ENCODE measurements at places on chromosomes 6 and 20. TPM values are rescaled to one million over a fixed set of nuclear protein-coding genes. Genes with fewer than 3 reads are reported as not detected.

- no peak for DNase-seq
- H3K4me1 ChIP-seq = no peaks in the 10 kb centered on the region
- no peaks in the 10 kb centered on the region for H3K36me3 ChIP-seq
- no peaks in the 10 kb centered on the region for H3K27me3 ChIP-seq
- H3K4me3 ChIP-seq = no peak overlapping the region
Measured at GRCh38 chr6:104728448-104728847, 131.3 kb downstream of the HACE1 start.

GRCh38 chr6:145689529-145689928, 45.8 kb downstream of the EPM2A start:
- H3K4me3 ChIP-seq = no peak overlapping the region
- H3K36me3 ChIP-seq = no peaks in the 10 kb centered on the region
- DNase-seq = no peak
- no peaks in the 10 kb centered on the region for H3K27me3 ChIP-seq

DNA sequence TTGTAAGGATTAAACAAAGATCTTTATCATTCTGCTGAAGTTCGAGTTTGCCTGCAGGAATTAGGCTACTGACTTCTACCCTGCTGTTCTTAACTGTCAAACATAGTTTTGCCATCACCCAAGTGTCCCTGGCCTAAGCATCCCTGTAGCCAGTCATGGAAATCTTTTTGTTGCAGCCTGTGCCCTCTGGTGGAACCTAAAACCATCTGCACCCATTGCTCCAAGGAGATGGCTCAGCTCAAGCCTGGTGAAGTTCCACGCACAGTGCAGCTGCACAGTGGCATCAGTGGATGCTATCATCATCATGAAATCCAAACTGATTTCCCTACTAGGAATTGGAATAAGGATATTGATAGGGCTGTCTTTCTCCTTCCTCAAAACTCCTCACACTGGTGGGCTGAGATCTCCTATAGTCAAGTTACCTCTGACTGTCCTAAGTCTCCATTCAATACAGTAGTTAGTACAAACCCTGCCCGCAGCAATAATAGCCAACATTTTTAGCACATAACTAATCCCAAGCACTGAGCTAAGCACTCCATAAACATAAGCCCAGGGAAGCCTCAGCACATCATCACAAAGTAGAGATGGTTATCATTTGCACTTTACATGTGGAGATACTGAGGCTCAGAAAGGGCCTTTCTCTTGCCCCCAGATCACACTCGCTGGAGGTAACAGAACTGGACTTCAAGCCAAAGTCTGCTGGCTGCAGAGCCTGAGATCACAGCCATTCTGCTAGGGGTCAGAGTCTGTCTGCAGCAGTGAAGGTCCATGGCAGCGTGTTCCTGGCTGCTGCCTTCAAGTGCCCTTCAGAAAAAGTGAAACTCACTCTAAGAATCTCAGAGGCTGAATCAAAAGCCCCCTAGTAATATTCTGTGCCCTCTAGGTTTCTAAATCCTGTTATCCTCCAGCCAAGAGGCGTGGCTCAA, 77.2 kb upstream of the MC3R start:
- no peak overlapping the region for H3K4me3 ChIP-seq
- H3K4me1 ChIP-seq = no peaks in the 10 kb centered on the region
- H3K27ac ChIP-seq = no peak overlapping the region
- no peaks in the 10 kb centered on the region for H3K27me3 ChIP-seq

DNA sequence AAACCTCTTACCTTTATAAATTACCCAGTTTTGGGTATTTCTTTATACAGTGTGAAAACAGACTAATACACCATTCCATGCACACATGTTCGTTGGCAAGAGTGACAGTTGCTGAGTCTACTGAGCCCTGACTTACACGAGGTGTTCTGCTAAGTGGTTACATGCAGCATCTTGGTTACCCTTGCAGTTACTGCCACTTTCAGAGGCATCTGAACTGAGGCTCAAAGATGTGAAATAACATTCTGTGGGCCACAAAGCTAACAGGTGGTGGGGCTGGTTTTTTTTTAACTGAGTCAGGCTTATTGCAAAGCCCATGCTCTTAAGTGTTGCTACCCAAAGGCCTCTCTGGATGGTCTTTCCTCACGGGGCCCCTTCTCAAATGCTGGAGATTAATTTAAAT, 54.4 kb upstream of the GTSF1L start:
- no peak overlapping the region for H3K27ac ChIP-seq
- no peaks in the 10 kb centered on the region for H3K36me3 ChIP-seq
- no peaks in the 10 kb centered on the region for H3K27me3 ChIP-seq
- no peaks in the 10 kb centered on the region for H3K4me1 ChIP-seq
- no peak overlapping the region for H3K4me3 ChIP-seq

- DNase-seq = no peak
- no peaks in the 10 kb centered on the region for H3K4me1 ChIP-seq
- no peaks in the 10 kb centered on the region for H3K36me3 ChIP-seq
- no peaks in the 10 kb centered on the region for H3K27me3 ChIP-seq
Measured at GRCh38 chr6:163731215-163732013, 316.9 kb downstream of the QKI start.

Gene PCED1A
- total RNA-seq = 36.8 TPM

All from tibial nerve (tissue), 4 donors.